ENCODE measurements at places on chromosomes 6 and 20. TPM values are rescaled to one million over a fixed set of nuclear protein-coding genes. Genes with fewer than 3 reads are reported as not detected.

MUCL3 gene
- total RNA-seq = not detected

CNR1 gene
- 2.5 TPM for total RNA-seq

EPPIN gene
- total RNA-seq = not detected

GRCh38 chr6:133741375-133741861, 147.5 kb upstream of the TCF21 start:
- no peaks in the 10 kb centered on the region for H3K27me3 ChIP-seq
- H3K4me3 ChIP-seq = no peak overlapping the region
- no peaks in the 10 kb centered on the region for H3K4me1 ChIP-seq
- DNase-seq = no peak
- H3K36me3 ChIP-seq = no peaks in the 10 kb centered on the region

- peak overlapping the region; percentile 94 for H3K27ac ChIP-seq
- peak; percentile 58 for DNase-seq
- H3K27me3 ChIP-seq = no peaks in the 10 kb centered on the region
- H3K4me1 ChIP-seq = peaks cover 66% of the 10 kb centered on the region
- peak overlapping the region; percentile 97 for H3K4me3 ChIP-seq
These were observed 973 bp downstream of the TRIM38 start for GRCh38 chr6:25963426-25964123.

GRCh38 chr6:141140905-141141304, 991.8 kb upstream of the GJE1 start:
- no peak for DNase-seq
- H3K4me3 ChIP-seq = no peak overlapping the region
- H3K36me3 ChIP-seq = no peaks in the 10 kb centered on the region
- H3K27me3 ChIP-seq = no peaks in the 10 kb centered on the region
- no peaks in the 10 kb centered on the region for H3K4me1 ChIP-seq

GRCh38 chr6:15546591-15546990, 116.2 kb downstream of the DTNBP1 start:
- H3K4me1 ChIP-seq = no peaks in the 10 kb centered on the region
- H3K4me3 ChIP-seq = no peak overlapping the region
- peaks cover 12% of the 10 kb centered on the region for H3K36me3 ChIP-seq
- DNase-seq = no peak

DNA sequence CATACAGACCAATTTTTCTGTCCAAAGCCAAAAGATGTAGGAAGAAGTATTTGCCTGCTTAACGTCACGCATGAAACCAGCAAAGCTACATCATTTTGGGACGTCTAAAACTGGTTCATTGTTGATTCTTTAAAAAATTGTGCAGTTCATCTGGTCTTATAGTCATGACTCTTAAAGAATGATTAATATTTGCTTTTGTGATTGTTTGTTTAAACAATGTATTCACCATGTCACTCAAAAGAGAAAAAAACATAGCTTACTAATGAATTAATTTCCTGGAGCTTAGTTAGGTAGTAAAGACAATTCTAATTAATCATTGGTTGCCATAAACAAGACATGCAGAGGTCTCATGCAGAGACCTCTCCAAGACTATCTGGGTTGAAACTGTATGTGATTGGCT, 157.3 kb downstream of the RPS12 start:
- H3K4me1 ChIP-seq = no peaks in the 10 kb centered on the region
- H3K36me3 ChIP-seq = no peaks in the 10 kb centered on the region
- H3K27me3 ChIP-seq = no peaks in the 10 kb centered on the region
- H3K27ac ChIP-seq = no peak overlapping the region

DNA sequence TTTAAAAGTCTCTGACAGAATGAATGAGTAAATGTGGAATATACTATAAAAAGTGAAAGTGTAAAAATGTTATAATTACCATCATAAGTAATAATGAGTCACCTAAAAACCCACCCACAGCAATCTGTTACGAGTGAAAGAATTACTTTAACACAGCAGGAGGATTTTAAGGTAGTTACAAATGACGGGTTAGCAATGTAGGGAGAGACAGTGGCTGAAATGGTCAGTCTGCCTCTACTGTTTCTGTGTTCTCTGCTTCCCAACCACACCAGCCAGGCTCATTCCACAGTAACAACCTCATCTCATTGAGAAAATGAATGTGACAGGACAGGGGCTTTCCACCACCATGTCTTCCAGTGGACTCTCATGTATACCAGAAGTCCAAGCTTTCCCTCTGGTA, 124.4 kb upstream of the KCNK16 start:
- H3K36me3 ChIP-seq = no peaks in the 10 kb centered on the region
- H3K4me1 ChIP-seq = no peaks in the 10 kb centered on the region
- no peak overlapping the region for H3K4me3 ChIP-seq
- no peak overlapping the region for H3K27ac ChIP-seq
- no peaks in the 10 kb centered on the region for H3K27me3 ChIP-seq

Measured in Karpas-422 (cell line).